ENCODE measurements at places on chromosomes 2 and 18. TPM values are rescaled to one million over a fixed set of nuclear protein-coding genes. Genes with fewer than 3 reads are reported as not detected.
A peak's percentile ranks its signal among the peaks of the same experiment; 100 is the strongest.

HIBCH gene
- 25.5 TPM for total RNA-seq

EFR3B gene
- total RNA-seq, result 7.2 TPM

TWIST2 gene
- total RNA-seq, result 0.33 TPM

SPTBN1 gene
- total RNA-seq, result 160 TPM

TMEM178A gene
- 7.5 TPM for total RNA-seq

GPR39 gene
- 0.50 TPM for total RNA-seq

MERTK gene
- total RNA-seq, result 4.8 TPM

ATP8B1 gene
- total RNA-seq, result 0.53 TPM

ABCB11 gene
- not detected for total RNA-seq

TUBA4B gene
- not detected for total RNA-seq

SLC8A1 gene
- total RNA-seq, result 1.7 TPM

RESP18 gene
- total RNA-seq, result not detected

GRCh38 chr2:64601785-64602391 lies 51.8 kb downstream of the SERTAD2 start:
- no peak for DNase-seq

DNA sequence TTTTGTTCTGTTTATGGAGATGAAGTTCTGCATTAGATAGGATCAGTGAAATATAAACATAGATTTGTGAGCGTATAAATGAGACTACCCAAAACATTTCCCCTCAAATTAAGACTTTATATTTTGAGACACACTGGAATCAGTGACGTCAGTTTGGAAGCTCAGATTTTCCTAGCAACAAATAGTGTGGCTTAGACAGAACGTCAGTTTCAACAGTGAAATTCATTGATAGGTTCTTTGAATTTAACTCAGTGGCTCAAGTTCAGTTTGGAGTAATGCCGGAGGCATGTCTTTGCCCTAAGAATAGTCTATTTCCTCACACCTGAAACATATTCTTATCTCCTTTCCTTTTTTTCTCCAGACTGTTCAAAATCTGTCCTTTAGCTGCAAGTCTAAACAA lies 113.6 kb upstream of the ARHGAP15 start:
- no peak for DNase-seq

GRCh38 chr18:74451148-74451547 lies 6.0 kb downstream of the DIPK1C start:
- DNase-seq, result no peak

- no peak for DNase-seq
Observed at GRCh38 chr18:12044591-12044990, 49.1 kb upstream of the ANKRD62 start.

- DNase-seq, result no peak
Observed at GRCh38 chr2:228777855-228778355, 493.2 kb downstream of the PID1 start.

DNA sequence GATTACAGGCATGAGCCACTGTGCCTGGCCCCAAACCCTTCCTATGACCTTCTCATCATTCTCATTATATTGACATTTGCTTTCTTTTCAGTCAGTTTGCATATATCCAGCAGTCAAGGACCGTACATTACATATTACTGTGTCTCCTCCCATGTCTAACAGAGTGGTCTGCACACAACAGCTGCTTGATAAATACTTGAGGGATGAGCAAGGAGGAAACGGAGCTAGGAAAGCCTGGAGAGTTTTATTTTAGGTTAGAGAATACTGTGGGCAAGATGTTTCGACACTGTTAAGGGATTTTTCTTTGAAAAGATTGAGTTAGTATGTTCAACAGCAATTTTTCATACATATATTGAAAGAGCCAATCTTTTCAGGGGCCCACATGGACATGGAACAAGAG lies 76.2 kb upstream of the CHRNA1 start:
- no peak for DNase-seq

GRCh38 chr2:104200533-104201168 lies 653.3 kb upstream of the POU3F3 start:
- no peak for DNase-seq

GRCh38 chr18:52442686-52443085 lies 102.7 kb downstream of the DCC start:
- no peak for DNase-seq

DNA sequence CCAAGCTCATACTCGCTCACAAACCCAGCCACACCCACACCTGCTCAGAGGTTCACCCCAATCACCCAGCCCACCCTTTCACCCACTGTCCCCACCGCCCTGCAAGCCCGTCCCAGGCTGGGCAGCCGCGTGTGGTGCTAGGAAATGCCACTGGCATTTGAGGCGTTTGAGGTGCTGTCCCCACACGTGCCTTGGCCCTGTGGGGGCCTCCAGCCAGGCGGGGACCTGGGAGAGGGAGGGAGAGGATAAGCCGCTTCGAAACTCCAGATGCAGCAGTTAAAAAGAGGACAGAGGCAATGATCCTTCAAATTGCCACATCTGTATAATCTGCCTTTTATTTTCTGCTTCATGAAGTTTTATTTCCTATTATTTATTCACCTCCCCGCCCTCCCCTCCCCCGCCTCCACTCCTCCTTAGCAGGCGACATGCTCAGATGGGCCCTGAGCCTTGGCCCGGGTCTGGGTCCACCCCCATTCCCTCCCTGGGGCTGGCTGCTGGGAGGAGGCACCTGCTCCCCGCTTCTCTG lies 35.9 kb downstream of the PSD4 start:
- DNase-seq, result no peak

DNA sequence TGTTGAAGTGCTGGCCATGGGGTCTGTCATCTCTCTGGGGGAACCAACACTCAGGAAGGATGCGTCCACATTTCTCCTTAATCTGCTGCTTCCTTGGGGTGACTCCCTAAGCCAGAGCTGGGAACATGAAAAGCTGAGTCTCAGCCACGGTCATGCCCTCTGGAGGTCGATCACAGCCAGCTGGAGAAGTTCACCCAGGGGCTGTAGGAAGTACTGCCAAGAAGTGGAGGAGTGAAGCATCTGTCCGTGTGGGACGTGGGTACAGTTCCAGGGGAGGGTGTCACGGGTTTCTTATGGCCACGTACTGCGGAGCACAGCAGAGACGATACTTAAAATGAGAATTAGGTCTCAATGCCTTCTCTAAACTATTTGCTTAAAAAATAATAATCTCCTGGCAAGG lies 42.4 kb upstream of the IGFBP2 start:
- DNase-seq, result peak; percentile 50

GRCh38 chr2:41998186-41999127 lies 49.4 kb upstream of the PKDCC start:
- no peak for DNase-seq

DNA sequence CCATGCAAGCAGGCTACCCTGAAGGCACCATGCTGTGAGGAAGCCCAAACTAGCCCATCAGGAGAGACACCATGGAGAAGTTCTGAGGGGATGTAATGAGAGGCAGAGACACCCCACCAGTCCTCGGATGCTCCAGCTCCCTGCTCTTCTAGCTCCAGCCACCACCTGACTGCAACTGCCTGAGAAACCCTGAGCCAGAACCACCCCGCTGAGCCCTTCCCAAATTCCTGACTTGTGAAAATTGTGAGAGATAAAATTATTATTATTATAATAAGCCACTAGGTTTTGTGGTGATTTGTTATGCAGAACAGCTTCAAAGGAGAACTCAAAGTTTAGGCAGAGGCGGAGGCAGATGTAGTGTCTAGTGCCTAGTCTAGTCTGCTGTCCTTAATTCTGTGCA lies 67.1 kb upstream of the HK2 start:
- no peak for DNase-seq

DNA sequence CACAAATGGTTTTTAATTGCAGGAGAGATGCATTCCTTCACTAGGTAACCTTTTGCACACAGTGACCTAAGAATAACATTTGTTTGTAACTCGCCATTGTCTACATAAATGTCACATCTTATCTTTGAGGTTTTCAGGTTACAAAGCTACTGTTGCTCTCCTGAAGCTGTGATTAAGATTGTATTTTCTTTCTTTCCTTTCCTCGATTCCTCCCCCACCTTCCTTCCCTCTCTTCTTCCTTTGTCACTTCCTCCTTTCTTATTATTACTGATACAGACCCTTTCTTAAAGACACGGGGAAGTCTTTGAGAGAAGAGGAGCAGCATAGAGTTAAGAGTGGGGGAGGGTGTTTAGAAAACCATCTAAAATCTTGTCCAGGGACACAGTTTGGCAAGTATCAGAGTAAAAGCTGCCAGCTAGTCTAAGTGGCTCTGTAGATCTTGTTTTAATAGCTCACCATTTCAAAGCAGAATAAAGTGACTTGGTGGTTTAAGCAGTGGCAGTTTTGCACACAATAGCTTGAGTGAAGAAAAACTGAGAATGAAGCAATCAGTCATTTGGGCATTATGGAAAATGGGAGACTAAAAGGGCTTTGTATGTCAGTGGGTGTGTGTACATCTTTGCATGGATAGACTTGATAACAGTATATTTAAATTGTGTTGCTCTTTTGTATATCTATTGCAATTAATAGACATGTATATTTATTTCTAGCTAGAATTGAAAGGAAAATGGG lies 10.9 kb downstream of the CERS6 start:
- no peak for DNase-seq

- no peak for DNase-seq
Observed at GRCh38 chr2:186534406-186534805, 48.3 kb downstream of the ZC3H15 start.

- DNase-seq, result no peak
Observed at GRCh38 chr2:8408560-8409460, 273.0 kb upstream of the ID2 start.

DNA sequence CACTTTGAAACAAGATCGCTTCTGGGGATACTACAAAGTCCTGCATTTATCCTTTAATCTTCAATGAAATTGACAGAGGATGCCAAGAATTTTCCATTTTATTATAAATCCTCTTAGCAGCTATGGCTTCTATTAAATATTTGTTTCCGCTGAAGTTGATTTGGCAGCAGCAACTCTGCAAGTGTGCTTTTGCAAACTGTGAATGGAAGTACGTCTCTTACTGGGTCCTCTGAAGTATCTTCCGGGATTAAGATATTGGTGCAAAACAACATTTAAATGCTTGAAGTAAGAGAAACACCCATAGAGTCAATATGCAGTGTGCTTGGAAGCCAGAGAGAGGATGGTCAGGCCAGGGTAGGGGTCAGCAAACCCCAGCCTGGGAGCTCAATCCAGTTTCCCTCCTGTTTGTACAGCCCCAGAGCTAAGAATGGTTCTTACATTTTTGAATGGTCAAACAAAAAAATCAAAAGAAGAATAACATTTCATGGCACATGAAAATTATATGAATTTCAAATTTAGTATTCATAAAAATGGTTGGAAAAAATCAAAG lies 13.6 kb downstream of the CCDC68 start:
- DNase-seq, result no peak

DNA sequence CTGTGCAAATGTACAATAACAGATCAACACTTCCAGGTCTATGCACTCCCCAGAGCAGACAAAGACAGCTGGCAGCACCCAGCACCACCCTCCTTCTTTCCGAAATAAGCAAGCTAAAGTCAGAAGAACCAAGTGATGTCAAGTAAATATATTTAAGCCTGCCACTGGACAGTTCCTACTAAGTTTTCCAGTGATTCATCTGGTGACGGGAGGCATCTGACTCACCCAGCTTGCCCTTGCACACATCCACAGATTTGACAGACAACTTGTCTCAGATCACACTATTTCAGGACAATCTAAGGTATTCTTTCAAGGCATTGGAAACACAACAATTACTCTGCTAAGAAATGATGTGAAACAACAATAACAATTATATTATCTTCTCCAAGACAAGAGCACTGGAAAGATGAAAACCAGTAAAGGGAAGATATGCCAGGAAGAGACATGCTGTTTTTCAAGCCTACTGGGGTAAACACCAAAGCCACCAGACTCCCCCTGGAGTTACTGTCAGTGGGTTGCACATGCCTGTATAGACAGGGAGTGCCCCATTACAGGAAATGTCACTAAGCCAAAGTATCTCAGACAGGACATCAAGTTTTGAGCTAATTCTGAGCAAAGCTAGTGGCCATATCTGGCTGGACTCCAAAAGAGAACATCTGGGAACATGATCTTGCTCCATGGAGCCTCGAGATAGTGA lies 287.9 kb upstream of the KLHL29 start:
- no peak for DNase-seq

GRCh38 chr2:238790833-238791230 lies 57.1 kb upstream of the TWIST2 start:
- DNase-seq, result no peak

GRCh38 chr2:2866459-2866858 lies 511.2 kb downstream of the EIPR1 start:
- no peak for DNase-seq

DNA sequence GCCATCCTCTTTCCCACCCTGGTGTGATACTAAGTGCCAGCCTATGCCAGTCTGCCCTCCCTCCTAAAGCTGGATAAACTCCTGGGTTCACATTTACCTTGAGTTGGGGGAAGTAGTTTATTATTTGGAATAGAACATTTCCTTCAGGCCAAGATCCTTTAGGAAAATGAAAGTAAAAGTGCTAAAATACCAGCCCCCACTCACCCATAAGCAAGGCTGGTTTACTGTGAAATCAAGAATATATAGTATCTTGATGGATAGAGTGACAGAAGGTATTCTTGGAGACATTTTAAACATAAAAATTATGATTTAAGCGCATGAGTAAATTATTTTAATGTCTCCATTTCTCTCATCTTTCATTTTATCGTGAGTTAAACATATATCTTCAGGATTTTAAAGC lies 27.1 kb downstream of the ZNF532 start:
- no peak for DNase-seq

GRCh38 chr18:25112821-25113434 lies 239.0 kb downstream of the ZNF521 start:
- DNase-seq, result peak; percentile 28

GRCh38 chr2:191701696-191702095 lies 23.8 kb downstream of the NABP1 start:
- DNase-seq, result no peak

DNA sequence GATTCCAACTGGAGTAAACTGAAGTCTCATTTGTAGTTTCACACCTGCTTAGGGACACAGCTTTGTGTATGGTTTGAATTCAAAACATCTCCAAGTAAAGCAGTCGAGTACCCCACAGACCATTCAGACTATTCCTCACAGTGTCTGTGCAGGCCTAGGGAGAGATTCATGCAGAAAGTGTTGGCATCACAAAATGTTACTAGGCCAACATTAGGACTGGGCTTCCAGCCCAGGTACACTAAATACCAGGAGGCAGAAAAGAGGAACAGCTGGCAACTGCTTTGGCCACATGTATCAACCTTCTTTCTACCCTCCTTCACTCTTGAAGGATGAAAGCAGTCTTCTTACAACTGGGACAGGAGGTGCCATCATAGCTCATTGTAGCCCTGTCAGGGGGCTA lies 270.4 kb upstream of the TMEFF2 start:
- no peak for DNase-seq

- no peak for DNase-seq
Observed at GRCh38 chr2:215772634-215773563, 240.5 kb downstream of the MREG start.

DNA sequence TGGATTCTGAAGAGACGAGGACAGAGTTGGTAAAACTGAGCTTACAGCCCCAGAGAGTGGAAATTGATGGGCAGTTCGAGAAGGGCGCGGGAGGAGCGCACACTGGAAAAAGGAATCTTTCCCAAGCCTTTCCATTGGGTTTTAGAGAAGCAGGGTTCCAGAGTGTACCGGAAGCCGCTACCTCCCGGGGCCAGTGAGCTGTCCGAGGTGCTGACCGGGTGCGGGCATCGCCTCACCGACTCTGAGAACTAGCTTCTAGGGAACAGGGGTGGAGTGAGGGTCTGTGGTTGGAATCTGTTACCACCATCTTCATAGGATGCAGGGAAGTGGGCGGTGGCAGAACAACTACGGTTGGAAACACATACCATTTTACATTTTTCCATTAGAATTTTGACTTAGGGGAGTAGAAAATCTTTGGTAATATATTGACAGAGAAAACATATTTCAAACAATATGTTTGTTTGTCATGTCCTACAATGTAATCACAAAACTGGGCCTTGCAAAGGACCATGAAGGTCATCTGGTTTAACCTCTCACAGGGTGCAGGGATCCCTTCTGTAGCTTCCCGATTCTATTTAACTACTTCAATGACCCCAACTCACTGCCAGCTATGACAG lies 724 bp downstream of the NMS start:
- peak; percentile 79 for DNase-seq

All from H9 (cell line).